Stimulated activated CD4-positive, alpha-beta T cell treated with anti-CD3 and anti-CD28 coated beads, TNF-alpha, amount 100 ng/mL, for 24 hours (primary cell): ENCODE measurements at places on chromosomes 3 and 15.

- DNase-seq, result no peak
Measured at GRCh38 chr3:77267589-77267988, 227.7 kb downstream of the ROBO2 start.

DNA sequence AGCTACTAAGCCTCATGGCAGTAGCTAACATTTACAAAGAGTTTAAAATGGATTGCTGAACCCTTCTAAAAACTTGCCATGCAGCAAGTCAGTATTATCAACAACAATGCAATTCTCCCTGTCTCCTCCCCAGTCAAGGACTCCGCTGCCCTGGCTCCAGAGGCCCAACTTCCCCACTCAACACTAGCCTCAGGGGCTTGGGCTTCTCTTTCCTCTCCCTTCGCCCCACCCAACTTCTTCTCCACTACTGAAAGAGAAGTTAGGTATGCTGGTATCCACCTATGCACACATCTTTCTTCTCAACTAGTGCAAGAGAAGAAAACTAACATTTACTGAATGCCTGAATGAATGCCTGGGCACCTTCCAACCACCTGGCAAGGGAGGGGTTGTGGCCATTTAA lies 30.7 kb downstream of the TLE3 start:
- DNase-seq, result no peak

GRCh38 chr3:169940470-169941181 lies 26.0 kb upstream of the SEC62 start:
- no peak for DNase-seq

DNA sequence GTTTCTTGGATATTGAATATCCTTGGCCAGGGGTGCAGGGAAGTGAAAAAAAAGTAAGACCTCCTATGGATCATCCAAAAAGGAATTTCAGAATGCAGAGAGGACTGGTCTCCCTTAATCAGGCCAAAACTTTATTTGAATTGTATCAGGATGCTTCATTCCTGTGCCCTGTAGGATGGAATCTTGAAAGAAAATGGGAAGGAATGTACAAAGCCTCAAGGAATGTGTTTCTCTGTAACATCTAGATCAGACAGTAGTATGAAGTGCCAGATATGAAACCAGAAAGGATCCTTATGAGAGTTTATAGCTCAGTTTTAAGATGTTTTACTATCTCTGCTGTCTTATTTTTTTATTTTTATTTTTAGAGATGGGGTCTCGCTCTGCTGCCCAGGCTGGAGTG lies 6.5 kb upstream of the GSK3B start:
- no peak for DNase-seq

DNA sequence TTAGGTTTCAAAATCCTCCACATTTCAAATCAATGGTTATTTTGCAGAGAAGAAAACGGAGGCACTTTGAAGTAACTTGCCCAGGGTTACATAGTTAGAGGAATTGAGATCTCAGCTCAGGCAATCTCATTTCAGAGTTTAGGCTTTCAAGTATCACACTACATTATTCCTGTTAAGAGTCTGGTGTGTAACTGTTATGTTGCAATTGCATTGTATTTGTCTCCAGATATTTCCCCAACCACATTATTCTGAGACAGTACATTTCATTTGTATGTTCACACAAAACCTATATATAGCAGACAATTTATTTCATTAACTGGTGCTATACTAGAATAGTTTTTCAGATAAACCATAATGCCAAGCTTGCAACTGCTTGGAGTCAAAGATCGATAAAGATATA lies 154.2 kb upstream of the TSPAN3 start:
- DNase-seq, result no peak

GRCh38 chr15:73028031-73028430 lies 24.2 kb upstream of the NEO1 start:
- no peak for DNase-seq

- no peak for DNase-seq
Measured at GRCh38 chr3:193418576-193419373, 40.2 kb upstream of the ATP13A5 start.
